ENCODE measurements at places on chromosomes 7 and 10.

DNA sequence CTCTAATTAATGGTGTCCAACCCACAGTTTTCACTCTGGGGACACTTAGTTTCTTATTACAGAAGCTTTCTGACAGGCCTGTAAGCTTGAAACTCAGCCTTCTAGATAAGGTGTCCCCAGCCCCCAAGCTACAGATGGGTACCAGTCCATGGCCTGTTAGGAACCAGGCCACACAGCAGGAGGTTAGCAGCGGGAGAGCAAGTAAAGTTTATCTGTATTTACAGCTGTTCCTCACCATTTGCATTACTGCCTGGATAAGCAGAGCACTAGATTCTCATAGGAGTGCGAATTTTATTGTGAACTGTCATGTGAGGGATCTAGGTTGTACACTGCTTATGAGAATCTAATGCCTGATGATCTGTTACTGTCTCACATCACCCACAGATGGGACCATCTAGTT is 93.7 kb downstream of the TMEM26 start:
- DNase-seq: no peak

DNA sequence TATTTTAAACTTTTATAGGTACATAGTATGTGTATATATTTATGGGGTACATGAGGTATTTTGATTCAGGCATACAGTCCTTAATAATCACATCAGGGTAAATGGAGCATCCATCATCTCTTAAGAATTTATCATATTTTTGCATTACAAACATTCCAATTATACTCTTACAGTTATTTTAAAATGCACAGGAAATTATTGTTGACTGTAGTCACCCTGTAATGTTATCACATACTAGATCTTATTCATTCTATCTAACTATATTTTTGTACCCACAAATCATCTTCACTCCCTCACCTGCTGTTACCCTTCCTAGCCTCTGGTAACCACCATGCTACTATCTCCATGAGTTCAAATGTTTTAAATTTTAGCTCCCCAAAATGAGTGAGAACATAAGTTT is 56.3 kb upstream of the FAM3C start:
- DNase-seq: no peak

- no peak for DNase-seq
Observed at GRCh38 chr7:139776486-139777132, 1.2 kb downstream of the HIPK2 start.

DNA sequence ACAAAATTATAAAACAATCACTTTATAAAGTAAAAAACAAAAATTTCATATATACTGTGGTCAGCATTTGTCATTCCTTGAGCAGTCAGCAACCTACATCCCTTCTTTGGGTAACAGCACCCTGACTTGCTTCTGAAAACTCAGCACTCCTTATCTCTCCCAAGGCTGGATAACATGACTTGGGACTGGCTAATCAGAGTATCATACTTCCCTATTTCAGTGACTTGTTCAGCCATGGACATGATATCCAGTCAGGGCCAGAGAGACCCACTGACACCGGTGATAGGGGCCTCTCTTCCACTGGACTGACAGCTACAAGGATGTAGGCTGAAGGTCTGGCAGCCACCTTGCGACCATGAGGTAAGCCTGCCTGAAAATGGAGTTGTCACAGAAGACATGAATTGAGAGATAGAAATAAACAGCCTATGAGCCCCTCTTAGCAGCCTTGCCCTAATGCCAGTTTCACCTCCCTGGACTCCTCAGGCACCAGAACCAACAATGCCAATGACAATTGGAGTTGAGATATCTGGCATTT is 84.4 kb upstream of the NEBL start:
- DNase-seq: no peak

- no peak for DNase-seq
Observed at GRCh38 chr10:124296121-124296812, 122.5 kb downstream of the OAT start.

- no peak for DNase-seq
Observed at GRCh38 chr7:147593271-147594057, 997.1 kb upstream of the C7orf33 start.

GRCh38 chr10:67606572-67606971 is 89.4 kb downstream of the CTNNA3 start:
- no peak for DNase-seq

GRCh38 chr7:140176122-140176701 is 571 bp downstream of the KDM7A start:
- DNase-seq: peak; percentile 48

DNA sequence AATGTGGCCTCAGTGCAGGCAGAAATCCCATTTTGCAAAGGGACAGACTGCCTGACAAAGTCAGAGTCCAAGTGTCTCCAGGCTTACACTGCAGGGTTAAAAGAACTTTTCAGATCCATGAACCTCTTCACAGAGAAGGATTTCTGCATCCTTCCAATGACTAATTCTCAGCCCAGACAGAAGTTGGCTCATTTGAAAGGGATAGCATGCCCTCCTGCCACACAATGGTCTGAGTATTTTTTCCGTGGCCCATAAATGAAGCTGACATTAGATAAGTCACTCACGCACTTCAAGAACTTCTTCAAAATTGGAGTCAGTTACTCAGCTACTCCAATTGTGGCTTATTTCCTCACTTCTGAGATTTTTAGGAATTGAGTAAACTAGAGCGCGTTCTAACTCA is 170.2 kb downstream of the PLXNA4 start:
- DNase-seq: no peak

GRCh38 chr10:10498781-10499180 is 518.9 kb upstream of the CELF2 start:
- no peak for DNase-seq

DNA sequence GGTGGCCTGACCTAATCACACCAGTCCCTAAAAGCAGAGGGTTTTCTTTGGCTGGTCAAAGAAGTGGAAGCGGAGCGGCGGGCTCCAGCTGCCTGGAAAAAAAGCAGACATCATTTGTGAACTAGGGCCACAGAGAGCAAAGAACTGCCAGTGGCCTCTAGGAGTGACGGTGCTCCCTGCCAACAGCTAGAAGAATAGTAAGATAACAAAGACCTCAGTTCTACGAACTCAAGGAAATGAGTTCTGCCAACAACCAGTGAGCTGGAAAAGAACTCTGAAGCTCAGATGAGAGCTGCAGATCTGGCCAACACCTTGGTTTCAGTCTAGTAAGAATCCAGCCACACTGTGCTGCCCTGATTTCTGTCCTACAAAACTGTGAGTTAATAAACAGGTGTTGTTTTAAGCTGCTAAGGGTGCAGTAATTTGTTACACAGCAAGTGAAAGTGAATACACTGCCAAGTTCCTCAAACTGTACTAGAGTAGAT is 178.0 kb downstream of the SRPK2 start:
- no peak for DNase-seq

DNA sequence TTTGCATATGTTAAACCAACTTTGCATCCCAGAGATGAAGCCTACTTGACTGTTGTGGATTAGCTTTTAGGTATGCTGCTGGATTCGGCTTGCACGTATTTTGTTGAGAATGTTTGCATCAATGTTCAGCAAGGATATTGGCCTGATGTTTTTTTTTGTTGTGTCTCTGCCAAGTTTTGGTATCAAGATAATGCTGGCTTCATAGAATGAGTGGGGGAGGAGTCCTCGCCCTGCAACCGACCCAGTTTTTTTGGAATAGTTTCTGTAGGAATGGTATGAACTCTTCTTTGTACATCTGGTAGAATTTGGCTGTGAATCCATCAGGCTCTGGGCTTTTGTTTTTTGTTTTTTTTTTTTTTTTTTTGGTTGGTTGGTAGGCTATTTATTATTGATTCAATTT is 147.9 kb downstream of the AHR start:
- no peak for DNase-seq

GRCh38 chr7:141649137-141649864 is 52.7 kb downstream of the DENND11 start:
- DNase-seq: no peak

- peak; percentile 68 for DNase-seq
Observed at GRCh38 chr7:27740449-27741086, 606 bp downstream of the TAX1BP1 start.

GRCh38 chr10:17943033-17943745 is 8.5 kb upstream of the SLC39A12 start:
- DNase-seq: no peak

DNA sequence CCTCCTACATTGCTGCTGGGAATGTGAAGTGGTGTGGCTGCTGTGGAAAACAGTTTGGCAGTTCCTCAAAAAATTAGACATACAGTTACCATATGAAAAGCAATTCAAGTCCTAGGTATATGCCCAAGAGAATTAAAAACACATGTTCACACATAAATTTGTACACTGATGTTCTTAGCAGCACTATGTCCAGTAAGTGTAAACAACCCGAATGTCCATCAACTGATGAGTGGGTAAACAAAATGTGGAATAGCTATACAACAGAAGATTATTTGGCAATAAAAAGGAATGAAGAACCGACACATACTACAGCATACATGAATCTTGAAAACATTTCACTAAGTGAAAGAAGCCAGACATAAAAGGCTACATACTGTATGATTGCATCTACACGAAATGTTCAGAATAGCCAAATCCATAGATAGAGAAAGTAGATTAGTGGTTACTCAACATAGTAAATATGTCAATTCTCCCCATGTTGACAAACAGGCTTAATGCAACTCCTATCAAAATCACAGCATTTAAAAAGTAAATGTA is 17.2 kb downstream of the CEP41 start:
- DNase-seq: no peak

- DNase-seq: no peak
Observed at GRCh38 chr10:69885379-69886013, 83.8 kb downstream of the COL13A1 start.

DNA sequence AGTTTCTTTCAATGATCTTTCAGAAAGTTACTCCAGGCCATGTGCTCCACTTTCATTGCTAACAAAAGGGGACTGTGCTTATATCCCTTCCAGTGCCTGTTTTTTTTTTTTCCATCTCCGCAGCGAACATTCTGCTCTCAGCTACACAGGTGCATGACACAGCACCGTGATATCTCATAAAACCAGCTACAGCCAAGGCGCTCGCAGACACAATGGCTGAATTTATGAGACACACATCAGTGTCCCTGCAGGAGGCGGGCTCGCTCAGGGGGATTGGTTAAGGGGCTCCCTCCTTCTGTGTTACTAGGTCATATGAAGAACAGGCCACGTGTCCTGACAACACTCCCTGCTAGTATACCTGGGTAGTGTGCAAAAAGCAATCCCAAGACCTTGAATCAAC is 245.5 kb downstream of the SKAP2 start:
- no peak for DNase-seq

DNA sequence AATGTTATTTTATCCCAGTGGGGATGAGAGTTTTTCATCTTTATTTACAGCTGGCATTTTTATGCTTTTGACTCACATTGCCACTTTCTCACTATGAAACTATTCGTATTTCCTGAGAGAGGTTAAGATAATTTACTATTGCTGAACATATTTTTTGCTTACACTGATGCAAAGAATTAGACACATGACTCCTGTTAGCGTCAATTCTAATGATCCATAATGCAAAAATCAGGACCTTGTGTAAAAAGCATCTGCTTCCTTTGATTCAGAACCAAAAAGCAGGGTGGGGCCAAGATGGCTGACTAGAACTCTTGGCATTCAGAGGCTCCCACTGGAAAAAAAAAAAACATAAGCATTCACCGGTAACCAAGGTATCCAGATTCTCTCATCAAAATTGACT is 464.8 kb downstream of the SEMA3D start:
- no peak for DNase-seq

GRCh38 chr7:150408393-150409299 is 29.5 kb downstream of the ZNF775 start:
- DNase-seq: no peak

- no peak for DNase-seq
Observed at GRCh38 chr10:37748170-37748569, 109.2 kb downstream of the ZNF248 start.

DNA sequence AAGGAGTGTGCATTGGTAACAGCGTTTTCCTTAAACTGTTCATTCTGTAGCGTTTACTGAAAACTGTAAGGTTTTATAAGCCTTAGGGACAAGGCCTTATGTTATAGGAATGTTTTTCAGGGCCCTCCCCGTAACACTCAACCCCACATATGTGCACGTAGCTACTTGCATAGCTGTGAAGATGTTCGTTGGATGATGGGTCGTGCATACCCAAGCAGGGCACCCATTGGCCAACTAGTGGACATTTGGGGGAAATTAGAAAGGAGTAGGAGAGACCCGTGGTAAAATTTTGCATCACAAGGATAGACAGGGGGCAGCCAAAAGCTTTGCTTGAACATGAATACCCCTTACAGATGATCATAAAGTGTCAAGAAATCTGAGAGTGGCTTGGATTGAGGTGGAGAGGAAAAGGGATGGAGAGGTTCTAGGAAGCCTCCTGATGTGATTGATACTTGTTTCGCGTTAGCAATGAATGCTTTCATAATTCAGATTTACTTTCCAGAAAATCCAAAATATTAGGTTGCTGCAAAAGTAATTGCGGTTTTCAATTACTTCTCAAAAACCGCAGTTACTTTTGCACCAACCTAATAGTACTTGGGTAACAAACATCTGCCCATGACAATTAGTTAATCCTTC is 878 bp downstream of the SEC61A2 start:
- peak; percentile 2 for DNase-seq

GRCh38 chr10:33704214-33704830 is 369.9 kb upstream of the NRP1 start:
- DNase-seq: no peak

- no peak for DNase-seq
Observed at GRCh38 chr10:4046030-4046429, 261.0 kb upstream of the KLF6 start.

- DNase-seq: no peak
Observed at GRCh38 chr10:7593063-7593462, 73.7 kb downstream of the ITIH5 start.

GRCh38 chr10:102775201-102775934 is 31.6 kb downstream of the WBP1L start:
- no peak for DNase-seq

- no peak for DNase-seq
Observed at GRCh38 chr7:7785344-7785973, 67.1 kb upstream of the RPA3 start.

DNA sequence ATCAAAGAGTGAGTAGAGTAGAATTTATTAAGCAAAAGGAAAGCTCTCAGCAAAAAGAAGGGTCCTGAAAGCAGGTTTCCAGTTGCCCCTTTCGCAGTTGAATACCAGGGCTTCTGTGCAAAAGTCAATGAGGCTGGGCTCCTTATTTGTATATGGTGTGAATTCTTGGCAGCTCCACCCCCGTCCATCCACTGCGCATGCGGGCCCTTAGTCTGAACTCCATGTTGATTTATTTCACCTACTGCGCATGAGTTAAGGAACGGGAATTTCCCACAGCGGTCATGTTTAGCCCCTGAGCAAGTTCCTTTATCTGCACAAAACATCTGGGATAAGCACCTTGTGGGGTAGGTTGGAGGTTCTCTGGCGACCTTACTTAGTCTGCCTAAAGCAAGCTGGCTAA is 325.6 kb downstream of the ZWINT start:
- DNase-seq: no peak

GRCh38 chr10:14399641-14400040 is 68.9 kb upstream of the FRMD4A start:
- DNase-seq: no peak

- no peak for DNase-seq
Observed at GRCh38 chr10:15313843-15314242, 57.2 kb downstream of the FAM171A1 start.

DNA sequence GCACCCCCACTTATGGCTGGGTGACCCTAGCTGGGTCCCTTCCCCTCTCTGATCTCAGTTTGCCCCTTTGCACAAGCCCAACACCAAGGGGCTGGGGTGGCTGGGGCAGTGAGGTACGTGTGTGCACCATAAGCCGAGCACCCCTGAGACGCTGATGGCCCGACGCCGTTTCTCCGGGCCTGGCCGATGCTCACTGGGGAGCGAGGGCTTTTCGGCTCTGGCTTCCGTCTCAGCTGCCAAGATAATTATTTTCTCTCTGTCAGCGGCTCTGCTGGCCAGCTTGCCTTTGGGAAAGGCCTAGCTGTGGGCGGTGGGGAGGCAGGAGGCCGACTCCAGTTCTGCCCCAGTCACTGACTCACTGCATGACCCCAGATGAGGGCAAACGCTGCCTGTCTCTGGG is 91.0 kb downstream of the ZMIZ1 start:
- no peak for DNase-seq
